Hair follicle dermal papilla cell (primary cell): ENCODE measurements at places on chromosomes 12 and 14. TPM values are rescaled to one million over a fixed set of nuclear protein-coding genes. Genes with fewer than 3 reads are reported as not detected.

INHBE gene
- 0.85 and 1.8 TPM in 2 replicates for total RNA-seq

P2RX2 gene
- total RNA-seq: not detected in 2 replicates

ZNF664 gene
- 56.3 and 57.0 TPM in 2 replicates for total RNA-seq

P2RX7 gene
- total RNA-seq: 2.4 TPM in 2 replicates

RNF212B gene
- total RNA-seq: not detected in 2 replicates

EFS gene
- 28.9 and 31.2 TPM in 2 replicates for total RNA-seq

SNAPC1 gene
- total RNA-seq: 13.7 and 16.4 TPM in 2 replicates

POTEG gene
- not detected in 2 replicates for total RNA-seq

PTHLH gene
- 0.12 and 0.81 TPM in 2 replicates for total RNA-seq

CD163 gene
- 0.24 and 0.49 TPM in 2 replicates for total RNA-seq

OASL gene
- 0.12 and 0.49 TPM in 2 replicates for total RNA-seq

DDN gene
- 0.12 and 0.16 TPM in 2 replicates for total RNA-seq

KRT83 gene
- total RNA-seq: not detected in 2 replicates

XRCC3 gene
- 2.3 and 4.0 TPM in 2 replicates for total RNA-seq

CMA1 gene
- total RNA-seq: not detected in 2 replicates

ADCY4 gene
- 24.2 and 35.5 TPM in 2 replicates for total RNA-seq

EPYC gene
- total RNA-seq: not detected in 2 replicates

KRT78 gene
- not detected in 2 replicates for total RNA-seq

MMP14 gene
- total RNA-seq: 612 and 680 TPM in 2 replicates

ACRBP gene
- 0.16 TPM in 1 of 2 replicates, not detected in the other for total RNA-seq

NUP107 gene
- 23.0 and 33.6 TPM in 2 replicates for total RNA-seq

TAS2R19 gene
- 4.9 and 9.6 TPM in 2 replicates for total RNA-seq

RAPGEF3 gene
- 7.1 and 17.5 TPM in 2 replicates for total RNA-seq

TMEM121 gene
- total RNA-seq: 5.8 and 7.6 TPM in 2 replicates

OTOGL gene
- total RNA-seq: 0.16 and 0.36 TPM in 2 replicates

MSI1 gene
- total RNA-seq: not detected in 2 replicates
